CD4-positive, alpha-beta T cell treated with Interleukin-2 at 100 ng/mL for 4 hours (primary cell): ENCODE measurements at places on chromosomes 6 and 20.

- DNase-seq, result no peak
Observed at GRCh38 chr20:51029963-51030920, 7.3 kb upstream of the KCNG1 start.

DNA sequence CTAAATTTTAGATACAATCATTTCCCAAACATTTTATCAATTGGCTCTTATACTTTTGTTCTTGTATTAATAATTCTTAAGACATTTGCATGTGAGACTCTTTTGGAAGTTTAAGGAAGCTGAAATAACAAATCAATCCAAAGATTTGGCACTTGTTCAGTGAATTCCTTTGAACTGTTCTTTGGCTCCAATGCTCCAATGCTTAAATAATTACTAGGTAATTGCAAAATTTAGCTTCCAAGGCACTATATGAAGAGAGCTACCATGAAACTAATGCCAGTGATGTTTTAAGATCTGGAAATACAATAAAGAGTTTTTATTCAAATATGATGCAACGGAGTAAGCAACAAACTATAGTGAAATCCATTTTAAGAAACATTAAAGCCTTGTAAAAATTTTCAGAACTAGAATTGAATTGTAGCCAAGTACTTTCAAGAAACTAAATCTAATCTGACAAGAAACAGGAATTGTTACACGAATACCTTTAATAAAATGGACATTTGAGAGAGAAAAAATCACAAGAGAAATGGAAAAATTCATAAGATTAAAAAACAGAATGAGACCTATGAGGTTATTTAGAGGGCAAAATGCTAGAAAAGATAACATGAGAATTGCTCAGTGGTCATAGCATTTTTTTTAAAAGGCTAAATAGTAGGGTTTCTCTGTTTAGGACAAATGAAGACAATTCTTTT lies 43.6 kb upstream of the SMLR1 start:
- DNase-seq, result no peak

DNA sequence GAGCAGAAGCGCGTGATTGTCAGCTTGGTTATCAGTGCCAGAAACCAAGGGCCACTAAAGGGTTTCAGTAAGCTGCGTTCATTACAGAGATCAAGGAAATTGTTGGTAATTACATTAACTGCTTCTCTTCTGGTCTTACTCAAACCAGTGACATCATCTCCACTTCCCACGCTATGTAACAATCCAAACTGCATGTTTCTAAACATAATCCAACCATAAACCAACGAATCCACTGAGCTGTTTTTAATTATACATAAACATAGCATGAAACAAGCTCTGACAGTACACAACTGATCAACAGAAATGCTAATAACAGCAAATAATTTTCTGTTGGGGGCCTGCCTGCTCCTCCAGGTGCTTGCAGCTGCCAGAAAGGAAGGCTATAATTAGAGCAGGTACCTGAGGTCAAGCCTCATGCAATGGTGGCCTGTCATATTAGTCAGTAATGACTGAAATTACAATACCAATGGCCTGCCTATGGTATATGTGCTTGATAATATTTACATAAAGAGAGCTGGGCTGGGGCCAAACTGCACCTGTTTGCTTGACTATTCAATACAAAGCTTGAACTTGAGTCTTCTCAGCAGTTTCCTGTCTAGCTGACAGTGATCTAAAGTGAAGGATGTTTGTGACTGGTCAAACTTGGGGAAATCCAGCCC lies 40.1 kb downstream of the ILRUN start:
- peak; percentile 45 for DNase-seq

DNA sequence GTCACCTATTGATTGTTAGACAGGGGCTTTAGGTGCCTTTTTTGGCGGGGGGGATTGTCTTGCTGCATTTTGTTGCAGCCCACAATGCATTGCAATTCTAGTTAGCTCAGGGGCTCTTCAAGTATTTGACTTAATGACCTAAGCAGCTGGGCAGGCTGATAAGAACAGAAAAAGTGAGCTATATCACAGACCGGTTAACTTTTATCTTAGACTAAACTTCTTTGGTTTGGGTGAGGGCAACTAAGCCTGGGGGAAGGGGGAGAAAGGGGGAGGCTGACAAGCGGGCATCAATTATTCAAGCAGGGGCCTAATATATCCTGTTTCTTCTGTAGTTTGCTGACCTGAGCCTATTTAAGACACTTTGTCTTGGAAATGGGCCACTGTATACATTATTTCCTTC lies 66.0 kb upstream of the GPR6 start:
- DNase-seq, result no peak

DNA sequence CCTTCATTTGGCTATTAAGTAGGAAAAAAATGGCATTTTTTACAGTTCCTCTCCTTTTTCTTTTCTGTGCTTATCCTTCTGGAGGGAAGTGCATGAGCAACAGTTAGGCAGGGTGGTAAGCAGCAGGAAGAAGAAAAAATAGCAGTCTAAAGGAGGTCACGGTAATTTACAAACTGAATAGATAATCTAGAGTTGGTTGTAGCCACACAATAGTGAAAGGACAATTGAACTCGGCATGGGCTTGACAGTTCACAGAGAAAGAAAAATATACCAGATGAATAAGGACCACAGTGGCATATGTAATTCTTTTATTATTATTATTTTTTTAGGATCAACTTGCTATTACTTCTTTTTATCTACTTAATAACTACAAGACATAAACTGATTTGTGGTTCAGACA lies 358.6 kb downstream of the BTBD9 start:
- DNase-seq, result no peak

DNA sequence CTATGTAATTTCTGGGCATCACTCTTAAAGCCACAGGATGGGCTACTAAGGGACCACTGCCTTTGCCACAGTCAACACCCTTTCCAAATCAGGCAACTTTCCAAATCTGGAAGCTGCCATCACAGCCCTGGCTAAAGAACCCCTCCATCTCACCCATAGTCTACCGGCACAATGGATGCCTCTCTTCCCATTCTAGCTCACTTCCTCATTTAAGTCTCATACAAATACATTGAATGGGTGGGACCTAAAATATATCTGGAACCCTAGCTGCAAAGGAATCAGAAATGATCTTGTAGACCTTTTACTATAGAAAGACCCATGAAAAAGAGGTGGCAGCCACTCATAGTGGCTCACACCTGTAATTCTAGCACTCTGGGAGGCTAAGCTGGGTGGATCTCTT lies 3.3 kb upstream of the TREML4 start:
- no peak for DNase-seq

DNA sequence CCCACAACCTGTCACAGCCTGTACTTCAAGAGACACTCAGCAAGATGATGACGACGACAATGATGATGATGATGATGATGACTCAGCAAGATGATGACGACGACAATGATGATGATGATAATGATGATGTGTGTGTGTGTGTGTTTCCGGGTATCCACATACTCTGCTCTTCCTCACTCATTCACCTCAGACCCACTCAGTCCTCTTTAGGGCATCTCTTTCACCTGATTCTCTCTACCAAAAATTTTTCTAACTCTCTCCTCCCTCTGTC lies 1.2 kb upstream of the EIF6 start:
- DNase-seq, result peak; percentile 5

DNA sequence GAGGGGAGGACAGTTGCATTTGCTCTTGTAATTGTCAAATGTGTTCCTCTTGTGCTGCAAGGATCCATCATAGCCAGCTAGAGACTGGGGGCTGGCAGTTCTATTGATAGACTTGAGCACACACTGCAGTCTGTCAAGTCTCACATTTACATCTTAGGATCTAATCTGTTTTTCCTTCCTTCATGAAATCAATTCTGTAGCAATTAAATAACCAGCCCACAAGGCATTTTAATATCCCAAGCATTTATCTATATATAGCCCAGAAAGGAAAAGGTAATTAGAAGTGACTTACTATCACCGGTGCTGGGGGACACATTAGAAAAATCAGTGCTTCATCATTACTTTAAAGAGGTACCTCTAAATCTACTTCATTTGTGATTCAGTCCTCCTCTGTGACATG lies 143.0 kb upstream of the STXBP5 start:
- DNase-seq, result no peak

DNA sequence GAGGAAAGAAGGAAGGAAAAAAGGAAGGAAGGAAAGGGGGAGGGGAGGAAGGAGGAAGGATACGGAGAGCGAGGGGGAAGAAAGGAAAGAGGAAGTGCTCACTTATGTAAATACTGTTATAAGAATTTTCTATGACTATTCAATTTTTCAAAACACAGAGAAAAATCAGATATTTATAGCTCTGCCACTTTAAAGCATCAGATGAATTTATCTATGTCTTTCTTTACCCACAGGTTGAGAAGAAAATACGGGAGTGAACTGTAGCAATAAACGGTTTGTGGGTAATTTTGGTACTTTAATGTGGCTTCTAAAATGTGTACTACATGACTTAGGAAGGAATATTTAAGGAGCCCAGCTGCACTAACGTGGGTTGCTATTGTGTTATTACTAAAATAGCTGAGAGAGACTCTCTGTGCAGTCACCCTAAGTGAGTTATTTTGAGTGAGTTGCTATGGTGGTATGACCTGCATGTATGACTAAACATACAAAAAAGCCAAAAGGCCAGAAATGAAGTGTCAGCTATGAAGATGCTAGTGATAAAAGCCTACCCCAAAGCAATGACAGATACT lies 225.5 kb downstream of the SOD2 start:
- DNase-seq, result no peak

DNA sequence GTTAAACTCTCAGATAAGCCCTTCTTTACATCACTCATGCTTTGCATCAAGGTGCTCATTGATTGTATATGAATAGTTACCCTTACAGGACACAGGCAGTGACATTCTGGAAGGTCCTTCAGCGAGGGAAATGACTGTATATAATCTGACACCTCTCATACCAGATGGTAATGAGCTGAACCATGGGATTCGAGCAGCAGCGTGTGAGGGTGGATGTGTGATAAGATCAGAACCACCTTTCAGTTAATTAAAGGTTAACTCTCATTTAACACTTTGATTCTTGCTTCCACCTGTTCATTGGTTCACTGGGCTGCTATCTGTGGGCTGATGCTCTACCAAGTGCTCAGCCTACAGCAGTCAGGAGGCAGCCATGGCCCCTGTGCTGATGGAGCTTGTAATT lies 24.2 kb downstream of the NEDD9 start:
- no peak for DNase-seq

DNA sequence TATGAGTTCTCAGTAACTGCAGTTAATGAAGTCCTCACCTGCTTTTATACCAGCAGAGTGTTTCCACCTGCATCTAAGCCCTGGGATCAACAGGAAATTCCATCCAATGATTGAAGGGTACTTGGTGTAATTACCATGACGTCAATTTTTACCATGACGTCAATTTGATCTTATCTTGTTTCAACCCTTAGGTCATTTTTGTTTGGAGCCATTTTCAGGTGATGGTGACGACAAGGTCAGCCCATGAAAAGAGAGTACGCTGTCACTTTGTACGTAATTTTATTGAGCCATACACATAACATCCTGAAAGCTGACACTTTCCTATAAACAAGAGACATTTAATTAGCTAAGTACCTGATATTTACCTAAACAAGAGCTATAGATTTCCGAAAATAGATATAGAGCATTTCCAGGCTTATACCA lies at the start of gene CGA:
CGA (minus strand) TSS at position 20 of the 423 bp plus-strand sequence. CDS start 6,906 bp downstream, outside the sequence.
- no peak for DNase-seq

- DNase-seq, result no peak
Observed at GRCh38 chr6:108846628-108847027, 1.6 kb upstream of the ARMC2 start.

- DNase-seq, result no peak
Observed at GRCh38 chr20:58196402-58197184, 31.9 kb downstream of the ANKRD60 start.

DNA sequence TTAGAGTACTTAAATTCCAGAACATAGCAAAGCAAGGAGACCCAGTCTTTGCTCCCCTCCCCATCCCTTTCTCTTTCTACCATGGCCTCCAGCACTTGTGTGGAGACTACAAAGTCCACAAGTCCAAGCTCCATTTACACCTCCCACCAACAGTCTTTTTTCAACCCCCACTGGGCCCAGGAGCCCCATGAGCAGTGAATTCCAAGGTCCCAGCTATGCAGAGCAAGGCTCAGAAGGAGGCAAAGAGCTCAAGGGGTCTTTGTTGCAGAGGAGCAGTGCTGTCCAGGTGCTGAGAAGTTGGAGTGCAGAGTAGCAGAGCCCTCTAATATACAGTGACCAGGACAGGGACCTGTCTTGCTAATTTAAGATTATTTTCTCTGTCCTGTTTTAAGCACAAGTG lies 9.0 kb downstream of the PAK5 start:
- DNase-seq, result no peak

GRCh38 chr20:60558486-60558885 lies 600.3 kb downstream of the CDH26 start:
- no peak for DNase-seq

DNA sequence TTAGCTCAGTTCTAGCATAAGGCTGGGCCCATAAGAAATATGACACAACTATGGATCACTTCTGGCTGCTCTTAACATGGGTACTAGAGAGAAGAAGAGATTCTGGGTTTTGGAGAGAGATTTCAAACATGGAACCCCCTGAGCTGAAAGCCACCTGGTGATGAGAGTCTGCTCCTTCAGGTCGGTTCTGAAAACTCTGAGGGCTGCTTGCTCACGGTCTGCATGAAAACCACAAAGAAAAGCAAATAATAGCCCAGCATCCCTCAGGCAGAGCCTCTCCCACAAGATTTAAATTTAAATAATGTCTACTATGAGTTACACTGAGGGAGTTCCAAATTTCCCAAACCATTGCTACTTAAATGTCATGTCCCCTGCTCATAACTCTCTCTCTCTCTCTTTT lies 301.5 kb downstream of the BMP7 start:
- DNase-seq, result no peak

DNA sequence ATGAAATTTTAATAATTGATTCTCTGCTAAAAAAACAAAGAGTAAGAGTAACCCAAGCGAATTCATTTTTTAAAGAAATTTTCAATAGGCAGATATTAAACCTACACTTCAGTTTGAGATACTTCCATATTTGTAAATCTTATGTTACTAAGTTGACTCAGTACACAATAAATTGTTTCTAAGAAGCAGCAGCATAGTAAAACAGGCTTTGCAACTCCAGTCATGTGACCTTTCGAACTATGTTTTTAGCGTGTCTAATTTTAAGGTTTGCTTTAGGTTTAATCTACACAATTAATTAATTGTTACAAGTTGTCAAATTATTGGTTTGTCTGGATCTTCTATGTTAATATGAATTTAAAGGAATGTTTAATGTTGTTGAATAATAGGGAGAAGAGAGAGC lies 708.9 kb upstream of the CITED2 start:
- DNase-seq, result no peak

GRCh38 chr20:40651151-40651550 lies 37.9 kb downstream of the MAFB start:
- DNase-seq, result no peak

DNA sequence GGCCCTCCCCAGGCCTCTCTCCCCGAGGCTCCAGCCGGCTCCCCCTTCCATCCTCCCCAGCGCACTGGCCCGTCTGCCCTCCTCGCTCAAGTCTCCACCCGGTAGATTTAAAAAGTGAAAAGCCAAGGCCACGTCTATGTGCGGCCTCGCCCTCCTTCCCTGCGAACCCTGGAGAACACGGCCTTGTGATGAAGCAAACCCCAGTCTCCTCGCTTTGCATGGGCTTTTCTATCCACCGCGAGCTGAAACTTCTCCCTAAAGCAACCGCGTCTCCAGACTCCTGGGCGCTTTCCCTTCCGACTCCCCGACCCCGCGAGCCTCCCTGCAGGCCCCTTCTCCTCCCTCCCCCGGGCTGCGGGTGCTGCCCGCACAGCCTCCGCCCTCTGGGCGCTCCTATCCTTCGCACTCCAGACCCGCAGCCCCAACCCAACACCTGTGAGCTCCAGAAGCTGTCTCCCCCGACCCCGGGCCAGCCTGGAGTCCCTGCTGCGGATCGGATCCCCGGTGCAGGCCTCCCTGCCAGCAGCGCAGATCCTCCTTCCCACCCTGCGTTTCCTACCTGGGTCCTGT lies 265.2 kb upstream of the QKI start:
- no peak for DNase-seq
